ENCODE measurements at places on chromosomes 1 and 21. TPM values are rescaled to one million over a fixed set of nuclear protein-coding genes. Genes with fewer than 3 reads are reported as not detected.

The CFHR1 gene
- total RNA-seq = not detected

The IGFN1 gene
- total RNA-seq = not detected

The SEMA4A gene
- 10.1 TPM for total RNA-seq

- no peak for DNase-seq
These were observed 149.4 kb upstream of the COL6A1 start for GRCh38 chr21:45831991-45832740.

DNA sequence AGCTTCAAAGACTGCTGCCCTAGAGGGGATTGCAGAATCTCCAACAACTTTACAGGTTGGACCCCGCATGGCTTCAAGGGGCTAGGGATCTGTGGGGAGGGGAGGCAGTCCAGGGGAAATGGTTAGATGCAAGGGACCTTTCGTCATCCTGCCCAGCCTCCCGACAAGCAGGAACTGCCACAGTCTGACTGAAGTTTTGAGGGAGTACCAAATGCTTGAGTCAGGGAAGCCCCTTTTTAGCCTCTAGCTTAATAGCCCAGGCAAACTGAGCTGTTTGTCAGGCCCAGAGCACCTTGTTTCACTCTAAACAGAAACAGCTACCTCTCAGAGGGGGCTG lies 1.1 kb downstream of the TOR3A start:
- peak; percentile 40 for DNase-seq

DNA sequence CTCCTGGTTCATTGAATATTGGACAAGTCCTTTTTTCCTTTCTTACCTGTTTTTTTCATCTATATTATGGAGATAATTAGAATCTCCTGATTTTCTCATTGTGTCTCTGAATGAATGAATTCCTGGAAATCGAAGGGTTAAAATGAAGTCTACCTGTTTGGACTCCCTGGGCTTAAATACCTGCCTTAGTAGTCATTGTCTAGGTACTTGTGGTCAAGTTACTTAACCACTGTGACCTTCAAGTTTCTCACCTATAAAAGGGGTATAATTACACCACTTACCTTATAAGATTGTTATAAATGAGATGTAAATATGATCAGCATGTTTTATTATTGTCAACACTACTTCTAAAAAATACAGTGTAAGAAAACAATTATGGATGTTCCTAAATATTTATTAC lies 9.0 kb upstream of the TBX19 start:
- no peak for DNase-seq

The APOBEC4 gene
- total RNA-seq = not detected

DNA sequence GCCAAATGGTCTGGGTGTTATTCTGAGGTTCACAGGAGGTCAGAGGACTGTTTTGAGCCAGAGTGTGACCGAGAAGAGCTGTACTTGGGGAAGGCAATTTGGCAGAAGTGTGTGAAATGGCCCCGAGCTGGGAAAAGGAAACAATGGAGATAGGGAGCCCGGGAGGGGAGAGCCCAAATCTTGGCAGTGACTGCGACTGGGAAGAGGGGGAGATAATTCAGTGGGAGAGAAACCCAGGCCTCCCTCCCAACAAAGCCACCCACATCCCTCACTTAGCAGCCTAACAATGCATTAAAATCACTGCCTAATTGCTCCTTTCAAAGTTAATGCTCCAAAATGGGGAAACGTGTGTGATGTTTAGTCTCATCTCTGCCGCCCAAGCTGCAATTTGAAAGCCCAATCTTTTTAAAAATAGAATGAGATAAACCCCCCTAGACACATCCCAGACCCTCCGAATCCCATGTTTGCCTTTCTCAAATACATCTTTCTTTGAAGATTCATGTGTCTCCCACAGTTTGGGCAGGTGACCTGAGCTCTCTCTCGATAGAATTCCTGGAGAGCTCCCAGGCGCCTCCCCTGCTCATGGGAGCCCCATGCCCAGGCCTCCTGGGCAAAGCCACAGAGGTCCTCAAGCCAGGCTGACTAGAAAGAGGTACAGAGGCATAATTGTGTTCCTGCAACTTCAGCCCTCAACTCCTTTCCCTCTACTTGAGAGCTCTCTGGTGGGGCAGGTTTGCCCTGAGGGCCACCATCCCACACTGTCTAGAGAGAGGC lies 17.3 kb downstream of the LRRC52 start:
- no peak for DNase-seq

The REN gene
- not detected for total RNA-seq

- peak; percentile 67 for DNase-seq
These were observed 49.4 kb upstream of the KIAA1614 start for GRCh38 chr1:180863158-180863775.

The PM20D1 gene
- 1.2 TPM for total RNA-seq

The B3GALT5 gene
- not detected for total RNA-seq

The PTGS2 gene
- 0.88 TPM for total RNA-seq

The BNIPL gene
- total RNA-seq = 0.42 TPM

DNA sequence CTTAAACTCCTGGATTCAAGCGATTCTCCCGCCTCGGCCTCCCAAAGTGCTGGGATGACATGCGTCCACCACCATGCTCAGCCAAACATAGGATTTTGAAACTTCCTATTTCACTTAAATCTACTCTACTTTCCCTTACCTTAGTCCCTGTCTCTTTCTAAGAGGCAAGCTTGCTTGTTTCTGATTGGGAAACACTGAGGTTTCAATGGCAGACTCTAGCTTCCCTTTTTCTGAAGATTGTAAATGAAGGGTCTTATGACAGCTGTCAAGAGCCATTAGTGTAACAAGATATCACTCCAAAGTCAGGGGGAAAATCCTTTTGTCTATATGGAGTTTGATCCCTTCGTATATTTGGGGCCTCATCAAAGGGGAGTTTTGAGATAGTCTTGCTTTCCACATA lies 23.5 kb upstream of the LMO4 start:
- DNase-seq = no peak

The RAB13 gene
- total RNA-seq = 0.30 TPM

GRCh38 chr1:162075862-162076261 lies 6.4 kb downstream of the NOS1AP start:
- no peak for DNase-seq

DNA sequence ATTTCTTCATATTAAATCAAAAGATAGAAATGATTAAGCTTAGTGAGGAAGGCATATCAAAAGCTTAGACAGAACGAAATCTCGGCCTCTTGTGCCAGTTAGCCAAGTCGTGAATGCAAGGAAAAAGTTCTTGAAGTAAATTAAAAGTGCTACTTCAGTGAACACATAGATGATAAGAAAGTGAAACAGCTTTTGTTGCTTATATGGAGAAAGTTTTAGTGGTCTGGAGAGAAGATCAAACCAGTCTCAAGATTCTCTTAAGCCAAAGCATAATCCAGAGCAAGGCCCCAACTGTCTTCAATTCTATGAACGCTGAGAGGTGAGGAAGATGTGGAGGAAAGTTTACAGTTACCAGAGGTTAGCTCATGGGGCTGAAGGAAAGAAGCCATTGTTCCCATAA lies 88.4 kb downstream of the ADGRL2 start:
- DNase-seq = no peak
